Thyroid gland (tissue), 4 donors: ENCODE measurements at places on chromosomes 16 and 17.

DNA sequence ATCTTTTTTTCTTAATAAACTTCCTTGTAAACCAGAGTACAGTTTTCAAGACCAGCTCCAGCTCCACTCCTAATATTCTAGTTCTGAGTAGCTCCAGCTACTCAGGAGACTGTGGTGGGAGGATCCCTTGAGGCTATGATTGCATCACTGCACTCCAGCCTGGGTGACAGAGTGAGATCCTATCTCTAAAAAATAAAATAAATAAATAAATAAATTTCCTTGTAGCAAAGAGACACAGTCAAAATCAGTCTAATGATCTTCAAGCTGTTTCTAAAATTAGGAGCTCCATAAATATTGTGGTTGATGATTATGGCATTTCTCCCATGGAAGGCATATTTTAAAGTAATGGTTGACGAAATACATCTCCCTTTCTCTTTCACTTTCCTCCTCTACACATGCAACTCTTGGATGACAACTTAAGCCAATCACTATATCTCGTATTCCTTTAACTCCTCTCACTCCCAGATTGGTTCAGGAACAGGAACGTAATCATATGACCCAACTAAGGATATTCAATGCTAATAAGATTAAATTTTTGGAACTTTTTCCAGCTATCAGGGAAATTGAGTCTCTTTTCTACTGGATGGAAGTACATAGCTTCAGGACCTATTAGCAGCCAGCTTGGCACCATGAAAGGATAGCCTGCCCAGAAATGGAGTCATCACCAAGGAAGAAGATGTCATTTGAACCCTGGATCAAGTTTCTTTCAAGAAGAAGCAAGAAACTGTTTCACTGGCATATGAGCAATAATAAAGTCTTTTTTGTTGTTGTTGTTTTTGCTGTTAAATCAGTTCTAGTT is 42.1 kb upstream of the TAOK1 start:
- no peak for DNase-seq

- no peak for DNase-seq
Measured at GRCh38 chr17:60164697-60165096, 14.9 kb downstream of the CA4 start.

- no peak for DNase-seq
Measured at GRCh38 chr17:15469260-15469659, 1.8 kb upstream of the CDRT4 start.

DNA sequence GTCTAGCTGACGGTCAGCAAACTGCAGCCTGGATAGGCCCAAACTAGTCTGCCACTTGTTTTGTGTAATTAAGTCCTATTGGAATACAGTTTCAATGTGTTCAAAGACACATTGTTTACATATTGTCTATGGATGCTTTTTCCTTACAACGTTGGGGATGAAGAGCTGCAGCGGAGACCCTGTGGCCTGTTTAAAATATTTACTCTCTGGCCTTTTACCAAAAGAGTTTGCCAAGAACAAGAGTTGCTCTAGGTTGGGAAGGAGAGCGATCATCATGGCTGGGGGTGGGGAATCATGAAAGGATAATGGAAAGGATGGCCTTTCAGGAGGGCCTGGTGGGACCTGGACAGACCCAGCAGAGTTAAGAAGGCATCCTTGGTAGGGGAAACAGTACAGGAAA is 274.9 kb upstream of the ZFHX3 start:
- no peak for DNase-seq

GRCh38 chr17:31593806-31594205 is 202.3 kb downstream of the RAB11FIP4 start:
- no peak for DNase-seq

GRCh38 chr17:80198144-80198661 is 21.9 kb downstream of the SGSH start:
- no peak for DNase-seq

DNA sequence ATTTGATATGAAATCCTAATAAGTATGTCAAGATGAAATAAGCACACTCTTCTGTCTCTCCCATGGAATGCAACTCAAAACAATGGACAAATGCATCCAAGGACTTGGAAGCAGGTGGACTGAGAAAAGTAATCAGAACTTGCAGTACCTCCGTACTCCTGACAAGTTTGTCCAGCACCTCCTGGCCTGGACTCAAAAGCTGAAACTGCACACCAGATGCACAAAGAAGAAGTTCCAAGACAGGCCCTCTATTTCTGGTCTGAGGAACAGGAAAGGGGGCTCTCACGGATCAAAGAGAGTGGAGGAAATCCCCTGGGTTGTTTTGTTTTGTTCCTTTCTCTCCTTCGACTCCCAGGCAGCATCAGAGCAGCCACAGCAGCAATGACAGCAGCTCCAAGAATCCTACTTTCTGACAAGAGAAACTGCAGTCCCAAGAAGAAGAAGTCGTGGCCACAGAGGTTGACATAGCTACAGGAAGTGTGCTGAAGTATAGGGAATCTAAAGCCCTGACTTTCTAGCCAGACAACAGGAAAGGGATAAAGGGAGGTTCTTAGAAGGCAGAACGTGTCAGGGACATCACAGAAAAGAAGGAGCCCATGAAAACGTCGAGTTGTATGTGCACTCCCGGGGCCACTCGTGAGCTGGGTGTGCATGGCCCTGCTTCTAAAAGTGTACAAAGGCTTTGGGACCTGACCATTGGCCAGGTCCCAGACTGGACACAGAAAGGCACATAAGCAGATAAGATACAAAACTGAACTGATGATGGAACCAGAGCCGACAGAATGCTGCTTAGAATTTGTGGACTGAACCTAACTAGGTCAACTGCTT is 29.3 kb downstream of the AKAP10 start:
- peak; percentile 70 for DNase-seq

- no peak for DNase-seq
Measured at GRCh38 chr16:55529018-55529417, 20.1 kb downstream of the LPCAT2 start.

GRCh38 chr16:47492428-47493377 is 31.6 kb downstream of the PHKB start:
- DNase-seq = peak; percentile 54

GRCh38 chr17:31919802-31920525 is 16.8 kb upstream of the SUZ12 start:
- no peak for DNase-seq

DNA sequence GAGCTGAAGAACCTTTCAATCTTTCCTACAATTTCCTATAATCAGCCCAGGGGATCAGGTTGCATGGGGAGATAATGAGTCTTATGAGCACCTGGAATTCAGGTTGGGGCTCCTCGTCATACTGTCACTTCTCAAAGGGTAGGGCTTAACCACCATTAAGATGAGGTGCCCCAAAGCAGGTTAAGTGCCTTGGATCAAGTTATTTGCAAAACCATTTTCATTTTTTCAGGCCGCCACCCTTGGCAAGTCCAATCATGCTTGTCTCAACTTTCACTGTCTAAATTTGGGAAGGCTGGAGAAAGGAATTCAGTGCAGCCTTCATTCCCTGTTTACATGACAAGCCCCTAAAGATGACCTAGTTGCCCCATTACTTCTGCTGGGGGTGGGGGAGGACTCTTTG is 44.9 kb upstream of the TANGO6 start:
- no peak for DNase-seq
